Cerebellar nuclear complex (tissue), 1 donor: ENCODE measurements at places on chromosomes 1 and 21.

DNA sequence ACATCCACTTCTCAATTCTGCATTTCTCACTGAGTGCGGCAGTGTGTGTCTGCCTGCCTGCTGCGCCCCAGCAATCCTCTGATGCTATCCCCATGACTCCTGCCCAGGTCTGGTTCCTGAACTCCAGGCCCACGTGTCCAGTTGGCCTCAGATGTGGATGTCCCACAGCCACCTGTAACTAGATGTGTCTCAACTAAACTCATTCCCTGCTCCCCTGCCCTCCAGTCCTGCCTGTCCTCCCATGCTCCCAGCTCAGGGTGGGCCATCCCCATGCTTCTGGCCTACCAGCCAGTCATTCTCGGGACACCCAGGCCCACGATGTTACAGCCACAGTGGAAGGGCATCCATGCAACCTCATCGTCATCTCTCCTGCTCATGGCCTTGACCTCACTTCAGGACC is 76.8 kb downstream of the STUM start:
- no peak for DNase-seq

GRCh38 chr1:53380296-53380695 is 52.4 kb upstream of the LRP8 start:
- DNase-seq, result no peak

GRCh38 chr1:45673956-45674355 is 12.4 kb downstream of the GPBP1L1 start:
- no peak for DNase-seq

- DNase-seq, result no peak
Measured at GRCh38 chr1:165387961-165388360, 31.4 kb upstream of the LMX1A start.

GRCh38 chr1:167880580-167881021 is 33.3 kb downstream of the ADCY10 start:
- no peak for DNase-seq

DNA sequence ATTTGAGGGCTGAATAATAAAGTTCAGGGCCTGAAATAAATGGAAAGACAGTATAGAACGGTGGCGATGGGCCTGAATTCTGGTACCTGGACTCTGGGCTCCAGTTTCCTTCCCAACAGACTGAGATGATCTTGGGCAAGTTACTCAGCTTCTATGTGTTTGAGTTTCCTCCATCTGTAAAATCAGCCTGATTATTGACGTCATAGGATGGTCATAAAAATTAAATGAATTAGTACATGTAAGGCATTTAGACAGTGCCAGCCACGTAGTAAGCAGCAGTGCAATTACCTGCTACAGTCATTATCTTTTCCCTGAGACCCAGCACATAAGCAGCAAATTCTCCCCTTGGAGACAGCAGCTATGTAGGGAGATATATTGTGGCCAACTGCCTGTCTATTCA is 260.9 kb downstream of the NTNG1 start:
- DNase-seq, result no peak

DNA sequence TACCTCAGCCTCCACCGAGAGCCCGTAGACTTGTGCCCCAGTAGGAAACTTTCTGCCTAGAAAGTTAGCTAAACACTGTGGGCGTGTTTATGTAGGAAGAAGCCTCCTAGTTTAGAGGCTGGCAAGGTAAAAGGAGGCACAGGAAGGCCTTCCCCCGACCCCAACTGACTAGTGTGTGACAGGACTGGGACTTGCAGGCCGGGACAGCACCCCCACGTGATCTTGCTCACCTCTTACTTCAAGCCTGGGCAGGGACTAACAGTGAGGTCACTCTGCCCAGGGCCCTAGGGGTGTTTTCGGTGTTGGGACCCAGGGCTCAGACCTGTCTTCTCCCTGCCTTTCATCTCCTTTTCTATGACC is 392 bp upstream of the TAGLN2 start:
- DNase-seq, result no peak

GRCh38 chr1:217333939-217334338 is 297.0 kb downstream of the GPATCH2 start:
- no peak for DNase-seq

- no peak for DNase-seq
Measured at GRCh38 chr21:44471996-44472395, 16.7 kb downstream of the LRRC3 start.

DNA sequence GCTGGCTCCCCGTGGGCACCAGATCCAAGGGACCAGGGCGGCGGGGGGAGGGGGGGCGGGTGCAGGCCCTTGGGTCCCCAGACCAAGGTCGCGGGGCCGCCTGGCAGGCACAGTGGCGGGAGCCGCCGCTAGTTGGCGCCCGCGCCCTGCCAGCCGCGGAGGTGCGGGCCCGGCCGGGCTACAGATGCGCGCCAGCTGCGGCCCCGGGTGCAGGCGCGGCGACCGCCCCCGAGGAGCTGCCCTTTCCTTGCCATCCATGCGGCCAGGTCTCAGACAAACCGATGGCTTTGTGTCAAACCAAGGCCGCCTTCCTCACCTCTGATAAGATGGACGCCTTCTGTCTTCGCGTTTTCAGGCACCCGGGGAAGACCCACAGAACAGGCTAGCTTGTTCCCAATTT is 2.2 kb upstream of the RUNX3 start:
- DNase-seq, result no peak

DNA sequence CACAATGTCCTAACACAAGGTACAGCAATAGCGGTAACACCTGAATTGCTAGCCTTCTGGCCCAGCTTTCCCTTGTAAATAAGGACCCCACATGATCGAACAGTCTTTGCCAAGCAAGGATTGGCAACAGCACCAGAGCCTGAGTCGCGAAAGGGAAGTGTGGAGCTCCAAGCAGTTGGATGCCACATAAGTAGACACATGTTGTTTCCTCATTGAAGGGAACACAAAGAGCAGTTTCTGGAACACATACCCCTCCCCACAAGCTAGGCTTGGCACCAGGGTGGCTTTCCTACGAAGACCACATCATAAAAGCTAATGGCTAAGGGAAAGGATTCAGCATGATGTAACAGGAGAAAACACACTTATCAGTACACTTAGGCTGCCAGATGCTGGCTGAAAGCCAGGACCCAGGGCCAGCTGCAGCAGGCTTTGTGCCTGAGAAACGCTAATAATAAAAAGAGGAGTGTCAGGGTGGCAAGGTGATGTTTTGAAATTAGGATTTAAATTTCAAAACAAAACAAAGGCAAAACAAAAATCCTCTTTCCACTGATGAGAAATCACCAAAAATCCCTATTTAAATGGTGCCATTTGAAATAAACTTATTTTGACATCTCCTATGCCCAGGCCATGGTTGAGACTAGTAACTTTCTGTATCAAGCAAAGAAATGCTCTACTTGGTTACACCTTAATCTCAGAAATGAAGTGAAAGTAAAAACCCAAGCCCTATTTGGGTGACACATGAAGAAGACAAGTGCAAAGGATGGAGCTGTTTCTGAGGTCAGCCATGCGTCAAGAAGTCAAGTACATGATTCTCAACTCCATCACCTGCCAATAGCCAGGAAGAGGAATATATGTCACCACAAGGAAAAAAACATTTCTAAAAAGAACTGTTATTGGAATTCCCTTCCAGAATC is 11.9 kb upstream of the CPLANE2 start:
- DNase-seq, result peak; percentile 76

DNA sequence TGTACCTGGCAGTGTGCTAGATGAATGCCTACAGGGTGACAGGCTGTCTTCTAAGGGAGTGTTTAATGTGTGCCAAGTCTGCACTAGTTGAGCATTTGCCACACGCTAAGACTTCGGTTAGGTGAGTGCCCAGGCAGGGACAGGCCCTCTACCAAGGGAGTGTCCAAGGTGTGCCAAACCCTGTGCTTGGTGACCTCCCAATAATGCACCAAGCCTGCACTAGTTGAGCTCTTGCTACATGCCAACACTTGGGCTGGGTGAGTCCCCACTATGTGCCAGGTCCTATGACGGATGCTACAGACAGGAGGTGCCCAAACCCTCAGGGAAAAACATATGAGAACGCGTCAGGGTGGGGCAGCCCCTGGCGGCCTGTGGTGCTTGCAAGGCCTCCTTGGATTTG is 10.8 kb downstream of the SLC6A9 start:
- no peak for DNase-seq

DNA sequence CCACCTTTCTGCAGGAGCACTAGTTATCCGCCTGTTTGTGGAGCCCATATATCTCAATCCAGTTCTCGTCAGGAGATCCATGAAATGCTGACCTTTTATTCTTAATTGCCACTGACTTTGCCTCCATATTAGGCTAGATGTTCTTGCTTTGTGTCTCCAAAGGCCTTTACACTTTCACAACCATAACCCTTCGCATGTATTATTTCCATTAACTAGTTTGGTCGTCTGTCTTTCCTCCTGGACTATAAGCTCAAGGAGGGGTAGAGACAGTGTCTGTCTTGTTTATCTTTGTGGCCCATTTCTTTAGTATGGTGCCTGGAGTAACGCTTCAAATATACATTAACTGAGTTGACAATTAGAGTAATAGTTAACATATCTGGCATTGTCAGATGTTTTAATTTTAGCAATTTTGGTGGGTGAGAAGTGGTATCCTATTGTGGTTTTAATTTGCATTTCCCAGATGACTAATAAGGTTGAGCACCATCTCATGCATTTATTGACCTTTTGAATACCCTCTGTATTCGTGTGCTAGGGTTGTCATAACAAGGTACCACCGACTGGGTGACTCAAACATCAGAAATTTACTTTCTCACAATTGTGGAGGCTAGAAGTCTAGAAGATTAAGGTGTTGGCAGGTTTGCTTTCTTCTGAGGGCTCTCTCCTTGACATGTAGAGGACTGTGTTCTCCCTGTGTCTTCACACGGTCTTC is 21.7 kb upstream of the IL12RB2 start:
- DNase-seq, result no peak

DNA sequence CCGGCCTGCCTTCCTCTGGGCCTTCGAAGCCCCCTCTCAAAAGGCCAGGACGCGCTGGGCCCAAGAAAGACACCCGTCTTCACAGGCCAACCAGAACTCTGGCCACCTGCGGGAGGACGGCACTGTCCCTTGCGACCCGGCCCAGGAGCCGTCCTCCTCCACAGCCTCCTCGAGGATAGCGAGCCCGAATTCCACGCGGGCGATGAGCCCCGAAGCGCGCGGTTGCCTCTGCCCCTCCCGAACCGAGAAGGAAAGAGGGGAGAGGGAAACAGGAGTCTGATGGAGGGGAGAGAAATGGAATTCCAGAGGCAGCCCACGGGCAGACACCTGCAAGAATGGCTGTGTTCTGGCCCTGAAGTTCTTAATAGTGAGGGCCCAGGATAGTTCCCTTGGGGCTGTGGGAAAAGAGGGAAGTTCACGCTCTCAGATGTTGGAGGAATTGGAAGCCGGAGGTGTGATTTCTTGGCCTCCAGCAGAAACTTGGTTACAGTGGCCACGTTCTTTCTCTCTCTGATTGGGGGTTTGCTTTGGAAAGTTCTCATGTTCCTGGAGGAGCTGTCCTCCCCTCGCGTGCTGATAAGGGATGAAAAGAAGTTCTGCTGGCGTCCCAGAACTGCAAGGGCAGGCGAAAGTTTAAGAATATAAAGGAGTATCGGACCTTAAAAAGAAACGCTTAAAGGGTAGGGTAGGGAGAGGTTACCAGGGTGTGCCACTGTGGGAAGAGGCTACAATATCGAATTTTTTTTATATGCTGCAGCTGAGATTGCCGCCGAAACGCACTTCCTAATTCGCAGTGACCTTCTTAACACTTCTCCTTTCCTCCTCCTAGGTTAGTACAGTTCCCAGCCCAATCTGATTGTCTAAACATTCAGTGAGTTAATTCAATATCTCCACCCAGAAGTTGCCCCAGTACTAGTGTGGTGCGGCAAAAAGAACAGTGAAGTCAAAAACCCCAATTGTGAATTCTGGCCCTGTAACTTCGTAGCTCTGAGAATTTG is 5.8 kb upstream of the SLC44A5 start:
- DNase-seq, result no peak

DNA sequence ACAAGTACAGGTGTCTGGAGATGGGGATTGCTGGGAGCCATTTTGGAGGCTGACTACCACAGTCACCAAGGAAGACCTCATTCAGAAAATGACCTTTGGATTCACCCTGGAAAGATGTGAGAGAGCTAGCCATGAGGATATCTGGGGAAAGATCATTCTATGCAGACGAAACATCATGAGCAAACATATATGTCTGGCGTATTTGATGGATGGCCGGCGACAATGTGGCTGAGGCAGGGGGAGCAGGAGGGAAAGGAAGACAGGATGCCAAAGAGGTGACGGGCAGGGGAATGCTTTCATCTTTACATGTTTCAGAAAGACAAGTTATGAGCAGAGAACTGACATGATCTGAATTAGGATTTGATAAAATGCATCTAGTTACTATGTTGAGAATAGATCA is 61.5 kb upstream of the SOX13 start:
- DNase-seq, result no peak

GRCh38 chr1:3477241-3477995 is 23.0 kb downstream of the ARHGEF16 start:
- no peak for DNase-seq

DNA sequence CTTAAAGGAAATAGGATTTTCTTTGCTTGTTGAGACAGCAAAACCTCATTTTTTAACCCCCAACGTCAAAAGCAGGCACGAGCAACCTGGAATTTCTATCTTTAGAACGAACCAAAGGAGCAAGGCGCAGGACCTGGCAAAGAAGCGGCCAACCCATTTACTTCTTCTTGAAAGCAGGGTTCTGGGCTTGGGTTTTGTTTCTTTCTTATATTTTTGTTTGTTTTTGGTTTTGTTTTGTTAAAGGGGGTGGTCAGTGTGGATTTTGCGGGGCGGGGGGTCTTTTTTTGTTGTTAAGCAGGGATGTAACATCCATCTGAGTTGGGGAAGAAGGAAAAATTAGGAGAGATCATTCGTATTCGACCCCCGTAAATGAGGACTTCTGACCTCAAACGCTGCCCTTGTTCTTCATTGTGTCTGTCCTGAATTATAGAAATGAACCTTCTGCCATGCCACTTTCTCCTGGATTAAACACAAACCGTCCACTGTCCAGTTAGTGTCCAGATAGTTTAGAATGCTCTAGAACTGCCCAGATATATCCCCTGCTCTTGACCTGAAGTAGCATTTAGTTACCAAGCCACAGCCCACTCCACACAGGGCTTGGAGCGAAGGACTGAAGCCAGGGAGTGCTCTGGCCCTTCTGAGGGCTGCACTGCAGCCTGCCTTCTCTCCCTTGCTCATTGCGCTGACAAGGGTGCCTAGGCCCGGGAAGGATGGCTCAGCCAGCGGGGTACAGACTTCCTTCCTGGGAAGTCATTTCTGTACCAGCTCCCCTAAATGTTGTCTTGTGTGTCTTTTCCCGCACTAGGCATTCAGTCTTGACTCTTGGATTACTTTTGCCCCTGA is 909 bp upstream of the APP start:
- DNase-seq, result no peak

- DNase-seq, result no peak
Measured at GRCh38 chr1:19007491-19008441, 51.3 kb upstream of the IFFO2 start.

- no peak for DNase-seq
Measured at GRCh38 chr1:110190282-110190929, 19.7 kb upstream of the KCNC4 start.

GRCh38 chr1:18032172-18032859 is 75.3 kb upstream of the IGSF21 start:
- no peak for DNase-seq

- no peak for DNase-seq
Measured at GRCh38 chr1:24379733-24380315, 33.8 kb downstream of the STPG1 start.

GRCh38 chr21:42426424-42426823 is 22.7 kb downstream of the UBASH3A start:
- no peak for DNase-seq

- DNase-seq, result no peak
Measured at GRCh38 chr1:210437781-210438180, 109.1 kb downstream of the HHAT start.
